CD4-positive, alpha-beta T cell treated with Interleukin-15 for 4 hours (primary cell): ENCODE measurements at places on chromosomes 16 and 17.

GRCh38 chr17:17205368-17206123 is 587 bp downstream of the PLD6 start:
- DNase-seq, result peak; percentile 43

DNA sequence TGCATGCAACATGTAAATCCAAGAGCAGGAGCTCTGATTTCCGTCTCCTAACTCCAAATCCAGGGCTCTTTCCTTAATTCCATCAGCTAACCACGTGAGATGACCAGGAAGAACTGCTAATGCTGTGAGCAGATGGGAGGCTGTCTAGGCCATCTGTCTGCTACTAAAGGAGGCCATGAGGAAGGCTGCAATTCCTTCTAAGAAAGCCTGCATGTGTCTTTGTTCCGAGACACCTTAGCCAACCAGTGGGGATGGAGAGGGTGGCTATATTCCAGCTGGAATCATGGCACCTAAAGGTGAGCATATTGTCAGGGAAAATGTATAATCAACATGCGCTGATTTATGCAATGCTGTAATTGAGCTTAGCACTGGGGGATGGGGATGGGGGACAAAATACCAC is 267.2 kb upstream of the CDH5 start:
- DNase-seq, result no peak

GRCh38 chr17:34386697-34387550 is 23.9 kb upstream of the CCL1 start:
- DNase-seq, result no peak

GRCh38 chr16:88208112-88208511 is 174.6 kb upstream of the ZNF469 start:
- DNase-seq, result no peak

DNA sequence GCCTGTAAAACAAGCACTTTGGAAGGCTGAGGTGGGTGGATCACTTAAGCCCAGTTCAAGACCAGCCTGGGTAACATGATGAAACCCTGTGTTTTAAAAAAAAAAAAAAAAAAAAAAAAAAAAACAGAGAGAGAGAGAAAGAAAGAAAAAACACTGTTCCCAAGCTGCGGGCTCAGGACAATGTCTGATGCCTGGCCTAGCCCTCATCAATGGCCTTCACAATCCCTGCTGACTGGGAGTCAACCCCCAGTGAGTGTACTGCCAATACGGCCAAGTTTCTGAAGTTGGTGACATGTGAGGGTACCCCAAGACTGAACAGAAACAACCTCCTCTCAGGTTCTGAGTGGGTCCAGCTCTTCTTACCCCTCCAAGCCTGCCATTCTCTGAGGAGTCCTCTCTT is 116.5 kb downstream of the ZNF778 start:
- no peak for DNase-seq

- no peak for DNase-seq
Observed at GRCh38 chr16:77834635-77835540, 46.5 kb downstream of the VAT1L start.

GRCh38 chr17:2266045-2266864 is 37.3 kb downstream of the SMG6 start:
- peak; percentile 83 for DNase-seq

DNA sequence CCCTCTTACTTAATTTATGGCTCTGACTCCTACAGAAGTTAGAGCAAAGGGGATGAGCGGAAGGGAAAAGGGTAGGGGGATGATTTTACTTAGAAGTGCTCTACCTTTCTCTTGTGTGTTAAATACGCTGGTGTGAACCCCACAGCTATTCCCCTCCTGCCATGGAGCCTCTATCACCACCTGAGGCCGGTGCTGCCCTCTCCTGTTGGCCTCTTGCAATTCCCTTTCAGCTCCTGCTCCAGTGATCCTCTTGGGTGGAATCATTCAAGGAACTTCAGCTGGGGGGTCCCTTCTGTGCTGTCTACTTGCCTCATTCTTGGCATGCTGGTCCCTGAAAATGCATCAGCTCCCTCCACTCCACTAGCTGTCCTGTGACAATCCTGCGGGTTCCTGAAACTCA is 41.8 kb upstream of the CDH8 start:
- no peak for DNase-seq

GRCh38 chr17:46869975-46870803 is 18.8 kb downstream of the WNT9B start:
- DNase-seq, result no peak

GRCh38 chr16:982145-983043 is 824 bp downstream of the SOX8 start:
- no peak for DNase-seq

DNA sequence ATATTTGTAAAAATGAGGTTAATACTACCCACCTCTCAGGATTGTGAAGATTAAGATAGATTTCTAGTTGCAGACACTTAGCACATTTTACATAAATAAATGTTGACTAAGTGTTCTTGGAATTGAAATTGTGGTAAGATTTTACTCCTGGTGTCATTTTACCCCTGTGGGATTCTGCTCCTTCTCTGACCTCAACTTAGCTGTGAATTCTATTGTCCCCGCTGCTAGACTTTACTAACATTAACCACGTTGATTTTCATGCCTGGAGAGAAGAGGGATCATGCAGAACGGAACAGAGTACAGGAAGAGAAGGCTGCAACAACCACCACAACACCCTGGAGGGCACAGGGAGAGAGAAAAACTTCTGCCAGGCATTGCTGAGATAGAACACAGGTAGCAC is 2.1 kb upstream of the TOM1L1 start:
- no peak for DNase-seq

DNA sequence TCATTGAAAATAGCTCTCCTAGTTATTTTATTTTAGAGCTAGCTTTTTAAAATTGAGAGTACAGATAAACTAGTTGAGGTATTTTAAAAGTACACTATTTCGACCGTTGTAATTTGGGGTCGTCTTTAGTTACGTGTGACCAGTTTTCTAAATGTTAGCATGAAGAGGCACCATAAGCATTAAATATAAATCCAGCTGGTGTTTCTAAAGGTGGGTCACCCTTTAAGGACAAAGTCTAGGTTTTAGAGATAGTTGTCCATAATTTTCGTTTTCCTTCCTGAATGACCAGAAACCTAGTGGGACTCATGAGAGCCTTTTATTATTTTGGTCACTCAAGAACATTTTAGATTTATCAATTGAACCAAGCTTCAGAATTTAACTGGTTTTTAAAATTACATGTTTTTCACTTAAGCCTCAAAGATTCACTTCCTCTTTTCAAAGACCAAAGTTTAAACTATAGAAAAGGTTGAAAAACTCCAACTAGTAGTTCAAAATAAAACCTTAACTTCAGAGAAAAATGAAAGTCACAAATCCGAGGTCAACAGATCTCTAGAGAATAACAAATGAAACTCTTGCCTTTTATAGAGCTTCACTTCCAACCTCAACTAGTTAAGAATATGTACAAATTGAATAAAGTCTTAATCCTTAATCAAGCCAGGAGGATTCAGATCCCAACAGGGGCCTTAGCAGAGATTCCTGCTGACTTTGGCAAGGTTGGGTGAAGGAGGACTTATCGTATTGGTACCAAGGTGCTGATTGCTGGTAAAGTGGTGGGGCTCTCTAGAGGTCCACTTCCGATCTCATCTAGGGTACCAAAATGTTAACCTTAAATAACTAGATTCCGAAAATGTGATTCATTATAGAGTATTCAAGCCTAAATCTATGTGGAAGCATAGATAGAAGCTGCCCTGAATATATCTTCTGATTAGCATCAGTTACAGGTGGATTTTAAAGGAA is 32.5 kb downstream of the PHKB start:
- no peak for DNase-seq

DNA sequence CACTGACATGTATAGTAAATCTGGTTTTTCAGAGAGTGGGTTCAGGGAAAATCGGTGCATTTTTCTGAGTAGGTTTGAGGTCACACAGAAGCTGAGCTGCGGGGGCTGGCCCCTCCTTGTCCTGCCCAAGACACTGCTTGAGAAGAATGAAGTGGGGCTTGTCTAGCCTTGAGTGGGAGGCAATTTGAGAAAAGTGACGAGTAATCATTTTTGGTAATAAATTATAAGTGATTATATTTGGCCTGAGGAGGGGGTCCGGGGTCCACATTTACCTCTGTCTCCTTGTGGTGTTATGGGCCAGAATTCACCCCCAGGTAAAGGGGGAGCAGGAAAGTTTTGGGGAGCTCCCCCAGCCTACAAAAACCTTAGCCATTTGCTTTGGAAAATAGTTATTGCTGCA is 28.1 kb downstream of the WFDC1 start:
- no peak for DNase-seq

DNA sequence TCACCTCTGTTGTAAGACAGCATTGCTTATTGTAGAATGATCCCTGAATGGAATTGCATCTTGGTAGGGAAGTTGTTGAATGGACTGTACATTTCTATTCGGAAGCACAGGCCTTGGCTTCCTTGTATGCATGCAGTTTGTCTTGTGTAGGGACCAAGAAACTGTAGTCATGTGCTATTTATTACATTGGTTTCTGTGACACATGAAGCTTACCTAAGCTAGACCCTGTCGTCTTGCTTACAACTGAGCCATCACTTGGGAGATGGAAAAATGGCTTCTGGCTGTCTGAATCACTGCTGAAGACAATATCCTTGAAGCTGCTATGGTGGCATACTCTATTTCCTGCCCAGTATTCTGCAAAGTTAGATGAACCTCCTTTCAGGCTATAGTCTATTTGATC is 29.1 kb downstream of the PPM1D start:
- DNase-seq, result no peak

GRCh38 chr16:31537362-31538242 is 9.9 kb downstream of the AHSP start:
- no peak for DNase-seq

GRCh38 chr17:44522883-44523671 is 19.9 kb upstream of the GPATCH8 start:
- DNase-seq, result peak; percentile 38

DNA sequence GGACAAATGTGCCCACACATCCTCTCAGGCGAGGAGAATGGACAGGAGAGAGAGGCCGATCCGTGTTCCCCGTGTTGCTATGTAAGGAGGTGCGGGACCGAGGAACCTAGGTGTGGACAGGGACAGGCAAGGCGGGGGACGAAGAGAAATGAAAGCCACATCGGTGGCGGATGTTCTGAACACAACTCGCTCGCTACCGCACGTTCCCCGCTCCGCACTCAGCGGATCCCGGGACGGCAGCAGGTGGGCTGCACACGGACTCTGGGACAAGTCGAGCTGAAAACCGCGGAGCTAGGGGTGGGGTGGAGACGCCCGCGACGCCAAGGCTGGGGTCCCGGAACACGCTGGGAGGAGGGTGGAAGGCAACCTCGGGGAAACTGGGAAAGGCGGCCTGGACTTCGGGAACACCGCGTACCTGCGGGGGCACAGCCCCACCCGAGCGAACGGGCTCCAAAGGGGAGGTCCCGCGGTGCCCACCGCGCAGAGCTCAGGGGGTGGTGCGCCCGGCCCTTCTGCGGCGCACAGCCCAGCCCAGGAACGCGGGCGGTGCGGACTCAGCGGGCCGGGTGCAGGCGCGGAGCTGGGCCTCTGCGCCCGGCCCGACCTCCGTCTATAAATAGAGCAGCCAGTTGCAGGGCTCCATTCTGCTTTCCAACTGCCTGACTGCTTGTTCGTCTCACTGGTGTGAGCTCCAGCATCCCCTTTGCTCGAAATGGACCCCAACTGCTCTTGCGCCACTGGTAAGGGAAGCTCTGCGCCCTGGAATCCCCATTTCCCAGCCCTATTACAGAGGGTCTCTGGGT is at the start of gene MT1E:
Gene MT1E, plus strand, starts transcription at position 642 of the 803 bp plus-strand sequence. Its CDS starts 71 bp downstream, at position 713.
- DNase-seq, result no peak
